ENCODE measurements at places on chromosomes 6 and 20.

DNA sequence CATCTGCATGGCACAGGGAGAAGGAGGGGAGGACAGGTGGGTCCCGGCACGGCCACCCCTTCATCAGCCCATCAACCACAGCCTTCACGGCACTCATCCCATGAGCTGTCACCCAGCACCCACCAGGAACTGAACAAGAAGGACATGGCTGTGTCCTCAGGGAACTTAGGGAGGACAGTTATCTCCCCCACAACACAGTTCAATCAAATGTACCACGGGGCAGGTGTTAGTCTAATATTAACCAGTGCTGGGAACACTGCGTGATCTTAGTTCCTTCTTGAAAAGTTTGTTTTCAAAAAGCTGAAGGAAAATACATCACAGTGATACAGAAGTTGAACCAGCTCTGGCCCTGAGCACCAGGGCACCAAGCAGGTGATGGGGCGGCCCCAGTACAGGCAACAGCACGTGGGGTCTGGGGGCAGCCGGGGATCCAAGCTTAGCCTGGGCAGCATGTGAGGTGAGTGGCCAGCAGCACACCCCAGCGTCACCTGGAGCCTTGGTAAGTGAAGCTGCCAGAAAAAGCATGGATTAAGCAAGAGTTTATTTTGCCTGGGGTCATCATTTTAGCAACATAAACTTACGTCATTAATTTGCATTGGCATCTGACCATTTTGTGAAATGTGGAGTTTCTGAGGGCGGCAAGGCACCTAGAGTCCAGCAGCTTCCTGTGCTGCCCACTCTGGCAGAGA lies 35.5 kb upstream of the AFDN start:
- no peak for DNase-seq

GRCh38 chr6:42507195-42507594 lies 55.5 kb upstream of the TRERF1 start:
- DNase-seq, result no peak

GRCh38 chr6:273551-274058 lies 18.7 kb upstream of the DUSP22 start:
- no peak for DNase-seq

GRCh38 chr6:40721271-40721952 lies 134.2 kb upstream of the LRFN2 start:
- no peak for DNase-seq

DNA sequence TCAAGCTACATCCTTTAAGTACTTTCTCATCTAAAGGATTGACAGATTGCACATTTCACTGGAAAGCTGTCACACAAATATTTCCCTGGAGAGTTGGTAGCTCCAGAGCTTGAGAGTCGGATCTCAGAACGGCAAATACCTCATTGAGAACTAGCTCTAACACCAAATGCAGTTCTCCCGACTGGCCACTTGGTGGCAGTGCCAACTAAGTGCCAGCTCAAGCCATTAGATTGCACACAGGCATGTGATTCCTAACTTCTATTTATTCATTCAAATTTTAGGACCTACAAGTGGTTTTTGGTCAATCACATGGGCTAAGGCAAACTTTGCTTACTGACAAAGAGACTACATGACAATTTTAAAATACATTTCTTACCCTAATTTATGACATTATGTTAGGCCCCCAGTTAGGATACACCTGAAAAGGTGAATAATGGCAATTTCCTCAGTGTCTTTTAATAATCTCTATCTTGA lies 7.9 kb upstream of the MCHR2 start:
- DNase-seq, result no peak

- DNase-seq, result no peak
These were observed 20.7 kb upstream of the ADGB start for GRCh38 chr6:146578054-146578453.

DNA sequence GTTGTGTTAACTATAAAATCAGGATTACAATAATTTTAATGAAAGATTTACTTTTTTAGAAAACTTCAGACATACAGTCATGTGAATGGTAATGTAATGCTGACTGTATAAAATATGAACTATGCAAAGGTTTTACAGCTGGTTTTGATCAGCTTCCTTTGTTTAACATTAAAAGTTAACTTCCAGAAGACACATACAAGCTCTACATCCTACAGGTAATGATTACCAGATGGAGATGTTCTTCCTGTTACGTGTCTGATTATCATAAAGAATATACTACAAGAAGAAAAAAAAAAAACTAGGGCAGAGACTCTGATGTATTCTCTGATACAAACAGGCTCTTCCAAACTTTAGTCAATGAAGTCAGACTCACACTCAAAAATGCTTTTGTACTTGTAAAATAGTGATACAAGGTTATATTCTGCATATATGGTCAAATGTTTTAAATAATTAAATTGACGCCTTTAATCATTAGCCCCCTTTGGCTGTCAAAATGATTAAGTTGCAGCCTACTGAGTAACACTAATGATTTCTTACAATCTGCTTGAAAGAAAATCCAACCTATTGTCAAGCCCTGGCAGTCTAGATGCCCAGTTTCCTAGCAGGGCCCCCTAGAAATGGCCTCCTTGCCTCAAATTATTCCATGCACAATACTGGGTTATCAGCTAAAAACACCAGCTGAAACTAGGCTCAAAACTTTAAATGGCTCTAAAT lies 251.8 kb upstream of the RUNX2 start:
- DNase-seq, result no peak

Measured in activated CD8-positive, alpha-beta memory T cell treated with anti-CD3 and anti-CD28 coated beads for 1 hour (primary cell).